ENCODE measurements at places on chromosomes 1 and 21. TPM values are rescaled to one million over a fixed set of nuclear protein-coding genes. Genes with fewer than 3 reads are reported as not detected.

DR1 gene
- 28.9 TPM for total RNA-seq

AGMAT gene
- total RNA-seq, result 1.1 TPM

PRR9 gene
- not detected for total RNA-seq

HPCAL4 gene
- not detected for total RNA-seq

NHLH1 gene
- total RNA-seq, result under 0.01 TPM

PKLR gene
- not detected for total RNA-seq

YARS1 gene
- 80.2 TPM for total RNA-seq

PGLYRP3 gene
- not detected for total RNA-seq

TMEM269 gene
- not detected for total RNA-seq

C1orf141 gene
- total RNA-seq, result not detected

OR2G6 gene
- total RNA-seq, result not detected

ILDR2 gene
- under 0.01 TPM for total RNA-seq

FCRLB gene
- total RNA-seq, result 0.79 TPM

PLOD1 gene
- 334 TPM for total RNA-seq

FAAH gene
- total RNA-seq, result 0.92 TPM

PEAR1 gene
- total RNA-seq, result 15.9 TPM

ARHGAP30 gene
- under 0.01 TPM for total RNA-seq

KDF1 gene
- not detected for total RNA-seq

MRPL37 gene
- total RNA-seq, result 49.5 TPM

KCNJ9 gene
- total RNA-seq, result 0.06 TPM

PSMG1 gene
- 65.8 TPM for total RNA-seq

DPYD gene
- total RNA-seq, result 62.0 TPM

CFHR1 gene
- total RNA-seq, result 0.12 TPM

APCS gene
- not detected for total RNA-seq
